ENCODE measurements at places on chromosomes 3 and 15.

DNA sequence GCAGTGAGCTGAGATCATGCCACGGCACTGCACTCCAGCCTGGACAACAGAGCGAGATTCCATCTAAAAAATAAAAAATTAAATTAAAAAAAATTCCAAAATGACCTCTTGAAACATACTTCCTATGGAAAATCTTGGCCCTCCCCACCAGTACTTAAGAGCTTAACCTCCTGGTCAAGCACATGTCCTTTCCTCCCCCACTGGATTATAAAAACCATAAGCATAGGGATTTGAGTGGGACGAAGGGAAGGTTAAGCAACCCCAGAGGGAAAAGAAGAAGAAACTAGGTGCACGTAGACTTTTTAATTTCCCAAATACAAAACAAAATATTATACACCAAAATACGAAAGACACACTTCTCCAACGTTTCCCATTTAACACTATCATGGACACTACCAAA is 25.3 kb downstream of the SLC4A7 start:
- DNase-seq: no peak

GRCh38 chr3:54797111-54797510 is 130.7 kb downstream of the LRTM1 start:
- DNase-seq: peak; percentile 42

DNA sequence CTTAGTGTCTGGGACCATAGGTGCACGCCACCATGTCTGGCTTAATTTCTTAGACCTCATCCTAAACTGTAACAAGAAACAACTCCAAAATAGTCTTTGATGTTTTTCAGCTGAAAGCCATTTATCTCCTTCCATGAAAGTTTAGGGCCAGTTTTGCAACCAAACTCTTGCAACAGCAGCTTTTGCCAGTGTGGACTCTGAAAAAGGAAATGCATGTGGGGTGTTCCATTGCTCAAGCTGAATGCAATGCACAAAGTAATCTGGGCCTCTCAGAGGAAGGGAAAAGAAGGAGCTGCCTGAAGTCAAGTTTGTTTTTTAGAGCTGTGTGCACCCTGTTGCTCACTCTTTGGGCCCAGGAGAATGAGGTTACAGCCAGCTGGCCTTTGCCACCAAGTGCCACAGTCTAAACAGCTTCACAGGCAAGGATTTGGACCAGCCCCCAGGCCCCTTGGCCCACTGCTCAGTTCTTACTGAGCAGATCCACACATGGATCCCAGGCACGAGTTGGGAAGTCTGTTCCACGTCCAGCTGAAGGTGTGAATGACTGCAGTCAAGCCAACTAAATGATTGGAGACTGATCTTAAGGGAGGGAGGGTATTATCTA is 212.3 kb upstream of the LRRFIP2 start:
- peak; percentile 67 for DNase-seq

DNA sequence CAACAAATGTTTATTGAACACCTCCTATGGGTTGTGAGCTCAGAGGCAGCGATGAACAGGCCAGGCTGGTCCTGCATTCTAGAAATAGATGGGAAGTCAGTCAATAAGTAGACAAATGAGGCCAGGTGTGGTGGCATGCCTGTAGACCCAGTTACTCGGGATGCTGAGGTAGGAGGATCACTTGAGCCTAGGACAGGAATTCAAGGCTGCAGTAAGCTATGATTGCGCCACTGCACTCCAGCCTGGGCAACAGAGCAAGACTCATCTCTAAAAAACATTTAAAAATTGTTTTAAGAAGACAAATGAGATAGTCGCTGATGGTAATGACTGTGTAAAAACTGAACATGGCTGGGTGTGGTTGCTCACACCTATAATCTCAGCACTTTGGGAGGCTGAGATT is 4.4 kb upstream of the RHO start:
- DNase-seq: no peak

DNA sequence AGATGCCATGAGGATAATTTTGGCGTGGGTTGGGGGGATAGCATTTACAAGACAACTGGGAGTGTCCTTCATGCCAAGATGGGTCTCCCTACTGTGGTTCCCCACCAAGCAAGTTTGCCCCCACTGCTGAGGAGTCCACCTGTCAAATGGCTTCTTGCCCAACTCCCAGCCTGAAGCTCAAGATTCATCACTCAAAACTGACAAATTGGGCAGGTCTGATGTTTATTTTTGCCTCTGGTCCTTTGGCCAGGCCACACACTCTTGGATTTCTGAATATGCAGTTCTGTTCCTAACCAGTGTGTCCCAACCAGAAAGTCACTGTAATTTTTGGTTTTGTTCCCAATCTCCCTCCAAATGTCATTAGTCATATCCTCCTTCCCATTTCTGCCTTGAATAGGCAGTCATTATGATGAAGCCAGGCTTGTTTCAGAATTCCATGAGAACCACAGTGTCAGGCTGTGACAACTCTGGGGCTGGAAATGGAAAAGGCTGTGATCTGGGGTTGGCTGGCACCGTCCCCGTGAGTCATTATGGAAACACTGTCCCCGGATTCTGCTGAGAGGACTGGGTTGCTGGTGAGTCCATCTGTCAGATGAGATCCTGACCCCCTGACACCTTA is 29.3 kb upstream of the MEF2A start:
- peak; percentile 78 for DNase-seq

DNA sequence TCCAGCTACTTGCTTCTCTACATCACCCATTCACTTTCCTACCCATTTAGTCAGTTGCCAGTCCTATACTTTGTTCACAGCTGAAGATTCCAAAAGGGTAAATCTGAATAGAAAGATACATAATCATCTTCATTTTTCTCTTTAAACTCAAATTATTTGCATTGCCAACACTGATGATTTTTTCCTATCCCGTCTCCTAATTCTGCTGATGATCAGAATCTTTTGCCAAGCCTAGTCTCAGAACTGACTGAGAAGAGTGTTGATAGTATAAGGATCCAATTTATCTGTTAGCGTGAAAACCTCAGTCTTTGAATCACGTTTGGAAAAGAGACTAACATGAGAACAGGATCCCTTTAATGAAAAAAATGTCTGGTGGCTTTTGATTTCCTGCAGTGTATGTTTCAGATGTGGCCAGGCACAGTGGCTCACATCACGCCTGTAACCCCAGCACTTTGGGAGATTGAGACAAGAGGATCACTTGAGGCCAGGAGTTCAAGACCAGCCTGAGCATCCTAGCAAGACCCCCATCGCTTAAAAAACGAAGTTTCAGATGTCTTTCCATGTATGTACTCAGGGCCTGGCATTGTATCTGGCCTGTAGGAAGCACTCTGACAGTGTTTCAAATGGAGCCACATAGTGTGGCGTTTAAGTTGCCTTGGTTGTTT is 169.4 kb downstream of the KLHL25 start:
- DNase-seq: no peak
